ENCODE measurements at places on chromosomes 6 and 20. TPM values are rescaled to one million over a fixed set of nuclear protein-coding genes. Genes with fewer than 3 reads are reported as not detected.
A peak's percentile ranks its signal among the peaks of the same experiment; 100 is the strongest.

GRCh38 chr20:36062799-36063198, 91.7 kb upstream of the EPB41L1 start:
- DNase-seq = no peak

GRCh38 chr6:57069920-57070331, 20.1 kb upstream of the ZNF451 start:
- no peak for DNase-seq

DNA sequence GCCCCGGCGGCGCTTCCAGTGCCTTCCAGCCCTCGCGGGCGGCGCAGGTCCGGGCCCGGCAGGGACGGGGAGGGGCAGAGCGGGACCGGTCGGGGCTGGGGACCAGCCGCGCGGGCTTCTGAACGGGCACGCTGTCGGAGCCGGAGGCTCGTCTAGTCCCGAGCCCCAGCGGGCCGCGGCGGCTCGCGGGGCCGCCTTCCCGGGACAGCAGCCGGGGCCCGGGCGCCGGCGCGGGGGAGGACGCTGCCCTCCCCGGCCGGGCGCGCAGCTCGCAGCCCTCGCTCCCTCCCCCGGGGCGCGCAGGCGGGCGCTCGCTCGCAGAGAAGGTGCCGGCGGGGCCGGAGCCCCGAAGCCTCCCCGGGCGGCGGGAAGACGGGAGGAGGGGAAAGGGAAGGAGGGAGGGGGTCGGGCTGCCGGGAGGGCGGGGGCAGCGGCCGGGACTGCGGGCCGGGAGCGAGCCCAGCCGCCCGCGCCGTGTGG, 696 bp upstream of the SIRPA start:
- no peak for DNase-seq

GRCh38 chr20:36540551-36541211, 638 bp upstream of the MYL9 start:
- no peak for DNase-seq

GRCh38 chr6:123418071-123418470, 218.7 kb downstream of the TRDN start:
- DNase-seq = no peak

DNA sequence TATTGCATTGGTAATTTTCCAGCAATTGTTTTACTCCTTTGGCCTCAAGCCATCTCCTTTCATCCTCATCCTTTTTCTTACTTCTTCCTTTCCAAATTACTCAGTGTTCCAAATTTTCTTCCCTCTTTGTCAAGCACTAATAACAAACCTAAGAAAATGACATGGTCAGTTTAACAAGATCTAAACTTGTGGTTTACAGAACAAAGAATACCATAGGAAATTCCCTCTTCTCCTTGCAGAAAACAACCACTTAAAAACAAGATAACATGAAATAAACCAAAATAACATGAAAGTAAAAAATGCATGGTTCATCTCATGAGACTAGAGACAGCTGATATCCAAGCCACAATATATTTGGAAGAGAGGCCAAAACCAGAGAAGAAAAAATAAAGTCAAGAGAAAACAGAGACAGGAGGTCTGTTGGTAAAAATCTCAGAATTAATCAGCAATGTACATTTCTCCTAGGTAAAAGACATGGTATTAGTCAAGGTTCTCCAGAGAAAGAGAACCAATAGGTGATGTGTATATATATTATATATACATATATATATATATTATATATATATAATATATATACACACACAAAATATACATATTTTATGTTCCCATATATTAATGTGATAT, 51.0 kb upstream of the SENP6 start:
- DNase-seq = no peak

- no peak for DNase-seq
Measured at GRCh38 chr6:75219263-75219662, 13.4 kb upstream of the COL12A1 start.

- no peak for DNase-seq
Measured at GRCh38 chr20:40584130-40584809, 104.8 kb downstream of the MAFB start.

The MOXD1 gene
- total RNA-seq = 4.6 TPM

DNA sequence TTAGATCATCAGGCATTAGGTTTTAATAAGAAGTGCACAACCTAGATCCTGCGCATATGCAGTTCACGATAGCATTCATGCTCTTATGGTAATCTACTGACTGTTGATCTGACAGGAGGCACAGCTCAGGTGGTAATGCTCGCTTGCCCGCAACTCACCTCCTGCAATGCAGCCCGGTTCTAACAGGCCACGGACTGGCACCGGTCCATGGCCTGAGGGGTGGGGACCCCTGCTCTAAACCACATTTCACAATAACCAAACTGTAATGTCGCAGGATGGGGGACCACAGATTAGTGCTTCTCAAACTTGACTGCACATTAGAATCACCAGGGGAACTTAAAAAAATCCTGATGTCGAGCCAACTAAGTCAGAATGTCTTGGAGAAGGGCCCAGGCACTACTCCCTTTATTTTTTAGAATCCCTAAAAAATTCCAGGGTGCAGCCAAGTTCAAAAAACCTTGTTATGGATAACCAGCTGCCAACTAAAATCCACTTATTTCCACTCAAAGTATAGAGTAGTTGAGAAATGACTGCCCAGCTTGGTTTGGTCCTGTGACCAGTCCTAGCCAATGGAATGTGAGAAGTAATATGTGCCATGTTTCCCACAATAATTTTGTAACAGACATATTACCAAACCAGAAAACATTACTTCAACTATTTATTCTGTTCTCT, 3.1 kb downstream of the SHPRH start:
- DNase-seq = no peak

GRCh38 chr20:38342216-38342615, 4.1 kb upstream of the LBP start:
- no peak for DNase-seq

GRCh38 chr6:1901556-1901955, 291.8 kb downstream of the FOXC1 start:
- no peak for DNase-seq

The ITPR3 gene
- 76.8 TPM for total RNA-seq

DNA sequence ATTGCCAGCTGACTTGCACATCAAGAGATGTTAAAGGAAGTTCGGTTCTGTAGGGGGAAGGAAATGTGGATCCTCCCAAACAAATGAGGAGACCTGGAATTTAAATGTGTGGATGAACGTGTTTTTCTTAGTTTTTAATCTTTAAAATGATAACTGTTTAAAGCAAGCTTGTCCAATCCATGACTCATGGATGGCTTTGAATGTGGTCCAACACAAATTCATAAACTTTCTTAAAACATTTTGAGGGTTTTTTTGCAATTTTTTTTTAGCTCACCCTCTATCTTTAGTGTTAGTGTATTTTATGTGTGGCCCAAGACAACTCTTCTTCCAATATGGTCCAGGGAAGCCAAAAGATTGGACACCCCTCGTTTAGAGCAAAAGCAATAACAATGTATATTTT, 12.6 kb downstream of the TUBB2B start:
- DNase-seq = no peak

The MEI4 gene
- not detected for total RNA-seq

DNA sequence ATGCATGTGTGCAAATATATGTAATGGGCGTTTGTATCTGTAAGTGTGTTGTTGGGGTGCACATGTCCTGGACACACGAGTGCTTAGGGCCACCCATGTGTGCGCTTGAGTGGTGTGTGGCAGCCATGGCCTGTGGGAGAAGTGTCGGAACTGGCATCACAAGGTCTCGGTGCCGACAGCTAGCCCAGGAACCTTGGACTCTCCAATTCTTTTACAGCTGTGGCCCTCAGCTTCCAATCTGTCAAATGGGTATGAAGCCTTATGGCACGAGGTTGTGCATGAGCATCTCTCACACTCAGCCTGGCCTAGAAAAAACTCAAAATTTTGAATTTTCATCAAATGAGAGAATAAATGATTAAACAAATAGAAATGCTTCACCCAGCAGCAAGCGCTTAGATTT, 42.0 kb downstream of the SPDEF start:
- DNase-seq = no peak

DNA sequence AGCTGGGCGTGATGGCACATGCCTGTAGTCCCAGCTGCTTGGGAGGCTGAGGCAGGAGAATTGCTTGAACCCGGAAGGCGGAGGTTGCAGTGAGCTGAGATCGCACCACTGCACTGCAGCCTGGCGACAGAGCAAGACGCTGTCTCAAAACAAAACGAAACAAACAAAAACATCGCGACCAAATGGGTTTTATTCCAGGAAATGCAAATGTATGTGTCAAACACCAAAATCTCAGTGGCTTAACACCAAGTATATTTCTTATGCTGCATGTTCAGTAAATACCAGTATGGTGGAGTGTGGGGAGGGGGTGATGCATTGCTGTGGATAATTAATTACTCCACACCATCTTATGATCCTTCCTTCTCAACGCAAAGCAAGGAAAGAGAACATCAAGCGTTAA, 28.1 kb downstream of the ACTR5 start:
- no peak for DNase-seq

GRCh38 chr6:62328607-62329006, 42.6 kb upstream of the KHDRBS2 start:
- no peak for DNase-seq

DNA sequence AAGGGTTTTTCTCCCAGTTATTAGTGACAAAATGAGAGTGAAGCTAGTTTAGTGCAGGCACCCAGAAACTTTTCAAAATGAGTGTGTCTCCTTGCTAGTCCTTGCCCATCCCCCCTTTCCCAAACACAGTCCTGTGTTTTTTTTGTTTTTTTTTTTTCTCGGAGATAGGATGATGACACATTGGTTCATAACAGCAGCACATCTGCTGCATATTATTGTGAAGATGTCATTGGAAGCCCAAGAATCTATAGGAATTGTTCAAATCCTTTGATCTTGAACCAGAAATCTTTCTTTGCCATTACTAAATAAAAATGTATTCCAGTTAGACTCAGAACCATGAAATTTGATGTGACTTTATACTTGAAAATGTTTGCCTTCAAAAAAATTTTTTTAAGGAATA, 162.4 kb downstream of the FRK start:
- no peak for DNase-seq

The SIRPB2 gene
- total RNA-seq = 28.5 TPM

- DNase-seq = peak; percentile 54
Measured at GRCh38 chr20:62616728-62617621, 25.3 kb upstream of the SLCO4A1 start.

DNA sequence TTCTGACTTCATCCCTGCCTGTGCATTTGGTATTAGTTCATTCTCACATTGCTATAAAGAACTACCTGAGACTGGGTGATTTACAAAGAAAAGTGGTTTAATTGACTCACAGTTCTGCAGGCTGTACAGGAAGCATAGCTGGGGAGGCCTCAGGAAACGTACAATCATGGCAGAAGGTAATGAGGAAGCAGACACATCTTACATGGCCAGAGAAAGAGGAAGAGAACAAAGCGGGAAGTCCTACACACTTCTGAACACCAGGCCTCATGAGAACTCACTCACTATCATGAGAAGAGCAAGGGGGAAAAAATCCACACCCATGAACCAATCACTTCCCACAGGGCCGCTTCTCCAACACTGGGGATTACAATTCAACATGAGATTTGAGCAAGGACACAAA, 303.9 kb downstream of the CBLN4 start:
- DNase-seq = no peak

DNA sequence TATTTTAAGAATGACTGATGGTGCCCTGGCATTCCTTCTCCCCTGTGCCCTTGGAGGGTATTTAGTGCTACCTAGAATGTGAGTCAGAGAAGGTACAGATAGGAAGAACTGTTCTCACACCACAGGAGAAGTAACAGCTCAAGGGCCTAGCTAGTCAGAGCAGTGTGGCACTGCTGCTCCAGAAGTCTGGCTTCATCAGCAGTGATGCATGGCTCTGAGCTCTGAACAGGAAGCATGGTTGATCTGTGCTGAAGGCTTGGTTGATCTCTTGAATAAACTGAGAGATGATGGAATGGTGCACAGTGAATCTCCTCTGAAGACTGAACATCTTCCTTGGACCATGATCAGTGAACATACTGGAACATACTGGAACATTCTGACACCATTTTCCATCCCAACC, 425.3 kb upstream of the SLC35B3 start:
- DNase-seq = no peak

The GABRR1 gene
- not detected for total RNA-seq

DNA sequence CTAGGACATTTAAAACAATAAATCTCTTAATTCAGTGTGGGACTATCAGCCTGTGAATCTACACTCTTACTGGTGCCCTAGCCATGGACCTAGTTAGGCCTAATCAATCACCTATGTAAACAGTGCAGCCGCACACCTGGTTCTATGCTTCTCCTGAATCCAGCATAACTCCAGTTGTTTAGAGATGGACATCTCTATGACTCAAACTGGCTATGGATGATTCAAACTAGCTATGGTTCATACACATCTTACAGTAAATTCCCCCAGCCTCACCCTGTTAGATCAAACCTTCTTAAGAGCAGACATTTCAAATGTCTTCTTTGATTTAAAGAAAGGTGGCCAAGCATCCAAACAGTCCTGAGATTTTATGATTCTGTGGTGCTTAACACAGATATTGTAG, 34.7 kb downstream of the SLC35B3 start:
- DNase-seq = no peak

The OXT gene
- total RNA-seq = 1.8 TPM

The HLA-DRB1 gene
- 40.2 TPM for total RNA-seq

DNA sequence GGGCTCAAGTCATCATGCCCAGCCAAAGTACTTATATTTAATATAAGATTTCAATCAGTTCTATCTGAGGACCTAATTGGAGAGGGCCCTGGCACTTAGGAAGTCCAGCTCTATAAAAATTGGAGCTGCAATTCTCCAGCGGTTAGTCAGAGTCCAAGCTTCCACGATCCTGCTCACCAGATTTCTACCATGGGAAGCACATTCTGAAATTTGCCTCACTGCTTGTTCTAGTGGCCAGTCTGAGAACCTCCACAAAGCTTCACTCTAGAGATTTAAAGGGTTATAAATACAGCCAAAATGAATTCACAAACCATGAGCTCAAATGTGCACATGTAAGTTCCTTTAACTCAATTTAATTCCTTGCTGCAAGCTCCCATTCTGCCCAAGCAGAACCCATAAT, 33.5 kb downstream of the PNLDC1 start:
- DNase-seq = no peak

The SIGLEC1 gene
- 33.9 TPM for total RNA-seq

GRCh38 chr6:154113392-154113791, 74.4 kb downstream of the OPRM1 start:
- DNase-seq = no peak

DNA sequence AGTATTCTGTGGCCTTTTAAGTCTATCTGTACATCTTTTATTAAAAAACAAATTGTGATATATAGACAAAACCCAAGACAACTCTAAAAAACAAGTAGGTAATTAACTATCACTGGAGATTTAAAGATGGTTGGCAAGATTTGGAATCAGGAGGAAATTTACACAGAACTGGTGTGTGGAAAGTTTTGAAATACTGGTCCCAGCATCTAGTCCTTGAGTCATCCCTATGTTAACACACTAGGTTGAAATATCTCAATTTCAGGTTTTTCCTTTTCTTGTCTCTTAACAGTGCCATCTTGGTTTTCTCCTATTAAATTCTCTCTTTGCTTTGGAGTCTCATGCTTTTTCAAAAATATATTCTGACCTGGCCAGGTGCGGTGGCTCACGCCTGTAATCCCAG, 27.5 kb downstream of the SASH1 start:
- no peak for DNase-seq

The SRMS gene
- total RNA-seq = not detected

The POPDC3 gene
- total RNA-seq = 6.7 TPM

Data from tibial nerve (tissue), 4 donors.